Stomach (tissue), 19 donors: ENCODE measurements at places on chromosomes 3 and 15. TPM values are rescaled to one million over a fixed set of nuclear protein-coding genes. Genes with fewer than 3 reads are reported as not detected.

DNA sequence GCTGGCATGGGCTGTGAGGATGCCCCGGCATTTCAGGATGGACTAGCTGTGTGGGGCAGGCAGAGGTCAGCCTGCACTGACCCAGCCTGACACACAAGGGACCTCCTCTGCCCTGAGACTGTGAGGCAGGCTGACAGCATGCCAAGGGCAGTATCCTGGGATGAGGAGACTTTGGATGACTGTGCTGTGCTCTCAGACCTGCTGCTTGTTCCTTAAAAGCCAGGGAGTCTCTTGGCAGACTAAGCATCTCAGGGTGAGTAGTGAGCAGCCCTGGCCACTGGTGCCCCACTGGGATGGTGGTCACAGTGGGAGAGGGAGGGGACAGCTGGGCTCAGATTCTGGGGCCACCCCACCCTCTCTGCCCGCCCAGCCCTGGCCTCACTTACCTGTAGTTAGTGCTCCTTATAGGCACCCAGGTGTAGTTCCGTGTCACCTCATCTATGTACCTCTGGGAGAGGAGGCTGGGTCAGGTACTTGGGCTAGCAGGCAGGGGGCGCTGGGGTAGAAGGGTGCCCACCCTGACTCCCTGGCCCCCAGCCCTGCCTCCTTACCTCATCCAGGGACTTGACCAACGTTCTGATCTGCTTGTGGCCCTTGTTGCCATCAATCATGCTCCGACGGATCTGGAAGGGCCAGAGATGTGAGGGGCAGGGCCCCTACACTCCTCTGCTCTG lies 16.1 kb upstream of the TMEM115 start:
- peaks cover 6% of the 10 kb centered on the region for H3K27me3 ChIP-seq
- no peak overlapping the region for H3K27ac ChIP-seq
- no peak for DNase-seq

- no peak within 1 kb of the TSS for H3K27ac ChIP-seq
- H3K27me3 ChIP-seq, result no peaks in the 10 kb centered on the region
- no peaks in the 10 kb centered on the region for H3K4me1 ChIP-seq
- no peak within 1 kb of the TSS for H3K4me3 ChIP-seq
- no peaks in the 10 kb centered on the region for H3K36me3 ChIP-seq
Measured at GRCh38 chr3:191198932-191199331, at the start of gene OSTN. Gene OSTN (plus strand): TSS chr3:191199241. CDS start chr3:191212533, 13,292 bp downstream.

GRCh38 chr3:18211116-18211515 lies 214.0 kb downstream of the SATB1 start:
- DNase-seq, result no peak
- H3K36me3 ChIP-seq, result no peaks in the 10 kb centered on the region
- H3K27ac ChIP-seq, result no peak overlapping the region
- H3K27me3 ChIP-seq, result no peaks in the 10 kb centered on the region
- H3K4me3 ChIP-seq, result no peak overlapping the region

- peaks cover 10% of the 10 kb centered on the region for H3K36me3 ChIP-seq
- H3K27ac ChIP-seq, result no peak overlapping the region
- no peak overlapping the region for H3K4me3 ChIP-seq
- no peaks in the 10 kb centered on the region for H3K27me3 ChIP-seq
Measured at GRCh38 chr3:113968986-113969385, 21.2 kb downstream of the ZDHHC23 start.

GRCh38 chr3:73437828-73438227 lies 186.9 kb downstream of the PDZRN3 start:
- no peak for DNase-seq
- no peaks in the 10 kb centered on the region for H3K36me3 ChIP-seq
- H3K27me3 ChIP-seq, result no peaks in the 10 kb centered on the region
- H3K27ac ChIP-seq, result no peak overlapping the region

GRCh38 chr3:135762188-135762856 lies 203.2 kb upstream of the PPP2R3A start:
- no peak overlapping the region for H3K27ac ChIP-seq
- DNase-seq, result no peak
- no peak overlapping the region for H3K4me3 ChIP-seq

GRCh38 chr3:172125963-172126457 lies 86.6 kb downstream of the FNDC3B start:
- H3K4me3 ChIP-seq, result no peak overlapping the region
- peaks cover 99% of the 10 kb centered on the region for H3K4me1 ChIP-seq
- no peaks in the 10 kb centered on the region for H3K27me3 ChIP-seq
- peak; percentile 73 for DNase-seq

GRCh38 chr3:183330881-183331280 lies 77.8 kb downstream of the B3GNT5 start:
- DNase-seq, result no peak
- H3K4me1 ChIP-seq, result peaks cover 3% of the 10 kb centered on the region
- no peak overlapping the region for H3K4me3 ChIP-seq
- no peaks in the 10 kb centered on the region for H3K27me3 ChIP-seq
- H3K27ac ChIP-seq, result no peak overlapping the region

GRCh38 chr3:47113669-47114365 lies 50.1 kb downstream of the SETD2 start:
- peaks cover 15% of the 10 kb centered on the region for H3K4me1 ChIP-seq
- peaks cover 78% of the 10 kb centered on the region for H3K36me3 ChIP-seq
- no peak overlapping the region for H3K4me3 ChIP-seq
- no peak overlapping the region for H3K27ac ChIP-seq
- no peaks in the 10 kb centered on the region for H3K27me3 ChIP-seq
- no peak for DNase-seq

GRCh38 chr3:179410331-179410730 lies 40.9 kb downstream of the GNB4 start:
- no peak overlapping the region for H3K27ac ChIP-seq
- H3K4me3 ChIP-seq, result no peak overlapping the region
- H3K27me3 ChIP-seq, result no peaks in the 10 kb centered on the region
- H3K4me1 ChIP-seq, result no peaks in the 10 kb centered on the region

DNA sequence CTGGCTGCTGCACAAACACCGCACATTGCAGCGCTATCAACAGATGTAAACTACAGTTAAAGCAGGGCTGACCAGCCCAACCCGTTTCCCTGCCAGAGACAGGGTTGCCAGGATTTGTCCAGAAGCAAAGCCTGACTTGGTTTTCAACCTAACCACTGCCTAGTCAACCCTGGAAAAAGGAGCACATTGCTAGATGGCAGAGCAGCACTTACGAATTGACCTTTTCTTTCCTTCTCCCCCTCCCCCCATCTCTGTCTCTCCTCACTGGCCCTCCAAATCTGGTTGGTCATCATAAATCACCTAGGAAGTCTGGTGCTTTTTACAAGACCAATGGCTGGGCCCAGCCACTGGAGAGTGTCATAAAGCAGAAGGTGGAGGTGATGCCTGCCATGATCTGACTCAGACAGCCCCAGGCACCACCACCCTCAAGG lies 51.3 kb downstream of the ABCC5 start:
- peak; percentile 67 for DNase-seq
- H3K4me3 ChIP-seq, result no peak overlapping the region
- H3K27ac ChIP-seq, result no peak overlapping the region
- H3K27me3 ChIP-seq, result no peaks in the 10 kb centered on the region
- peaks cover 45% of the 10 kb centered on the region for H3K36me3 ChIP-seq

The MINDY4B gene
- not detected for total RNA-seq

The CHRNB4 gene
- total RNA-seq, result not detected

The FEZF2 gene
- not detected for total RNA-seq
